ENCODE measurements at places on chromosomes 16 and 17.

- DNase-seq = peak; percentile 65
These were observed 3.4 kb downstream of the ALDOA start for GRCh38 chr16:30068750-30069610.

GRCh38 chr17:59688008-59688407 is 19.2 kb downstream of the PTRH2 start:
- peak; percentile 51 for DNase-seq

GRCh38 chr16:81237282-81237681 is 1.2 kb upstream of the BCO1 start:
- no peak for DNase-seq

GRCh38 chr17:29049541-29050145 is 6.7 kb downstream of the PIPOX start:
- DNase-seq = no peak

- no peak for DNase-seq
These were observed 63.9 kb downstream of the RTN4RL1 start for GRCh38 chr17:1961189-1961588.

GRCh38 chr17:47987240-47987835 is 16.4 kb downstream of the CDK5RAP3 start:
- no peak for DNase-seq

DNA sequence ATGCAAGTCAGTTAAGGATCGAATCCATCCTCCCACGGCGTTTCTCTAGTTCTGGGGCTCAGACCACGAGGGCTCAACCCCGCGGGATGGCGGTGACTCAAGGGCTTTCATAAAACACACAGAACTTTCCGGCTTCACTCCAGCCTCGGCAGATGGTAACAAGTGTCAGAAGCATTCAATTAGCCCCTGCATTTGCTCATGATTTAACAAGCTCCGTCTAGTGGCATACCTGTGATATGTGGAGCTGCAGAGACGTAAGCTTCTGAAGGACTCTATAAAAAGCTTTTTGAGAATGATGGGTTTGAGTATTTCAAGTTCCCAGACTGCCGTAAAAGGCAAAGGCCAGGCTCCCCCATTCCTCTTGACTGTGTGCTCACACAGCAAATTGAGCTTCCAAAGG is 91.3 kb upstream of the SEC14L1 start:
- no peak for DNase-seq

- DNase-seq = no peak
These were observed 5.2 kb downstream of the METRNL start for GRCh38 chr17:83084621-83085056.

DNA sequence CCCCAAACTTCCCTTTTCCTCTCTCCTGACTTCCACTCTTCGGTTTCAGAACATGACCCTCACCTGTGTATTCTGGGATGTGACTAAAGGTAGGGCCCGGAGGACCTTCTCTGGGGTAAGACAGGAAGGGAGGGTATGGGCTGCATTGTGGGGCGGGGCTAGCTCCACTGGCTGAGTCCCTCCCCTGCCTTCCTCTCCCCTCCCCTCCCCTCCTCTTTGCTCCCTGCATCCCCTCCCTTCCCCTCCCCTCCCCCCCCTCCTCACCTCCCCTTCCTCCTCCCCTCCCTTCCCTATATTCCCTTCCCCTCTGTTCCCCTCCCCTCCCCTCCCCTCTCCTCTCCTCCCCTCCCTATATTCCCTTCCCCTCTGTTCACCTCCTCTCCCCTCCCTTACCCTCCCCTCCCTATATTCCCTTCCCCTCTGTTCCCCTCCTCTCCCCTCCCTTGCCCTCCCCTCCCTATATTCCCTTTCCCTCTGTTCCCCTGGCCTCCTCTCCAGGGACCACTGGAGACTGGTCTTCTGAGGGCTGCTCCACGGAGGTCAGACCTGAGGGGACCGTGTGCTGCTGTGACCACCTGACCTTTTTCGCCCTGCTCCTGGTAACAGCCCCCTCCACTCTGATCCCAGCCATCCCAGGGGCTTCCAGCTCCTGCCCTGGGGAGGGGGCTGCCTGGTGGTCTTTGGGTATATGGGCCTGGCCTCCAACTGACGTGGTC is 11.8 kb downstream of the ADGRG3 start:
- no peak for DNase-seq
